Right kidney (tissue), 9 donors: ENCODE measurements at places on chromosomes 1 and 21.

DNA sequence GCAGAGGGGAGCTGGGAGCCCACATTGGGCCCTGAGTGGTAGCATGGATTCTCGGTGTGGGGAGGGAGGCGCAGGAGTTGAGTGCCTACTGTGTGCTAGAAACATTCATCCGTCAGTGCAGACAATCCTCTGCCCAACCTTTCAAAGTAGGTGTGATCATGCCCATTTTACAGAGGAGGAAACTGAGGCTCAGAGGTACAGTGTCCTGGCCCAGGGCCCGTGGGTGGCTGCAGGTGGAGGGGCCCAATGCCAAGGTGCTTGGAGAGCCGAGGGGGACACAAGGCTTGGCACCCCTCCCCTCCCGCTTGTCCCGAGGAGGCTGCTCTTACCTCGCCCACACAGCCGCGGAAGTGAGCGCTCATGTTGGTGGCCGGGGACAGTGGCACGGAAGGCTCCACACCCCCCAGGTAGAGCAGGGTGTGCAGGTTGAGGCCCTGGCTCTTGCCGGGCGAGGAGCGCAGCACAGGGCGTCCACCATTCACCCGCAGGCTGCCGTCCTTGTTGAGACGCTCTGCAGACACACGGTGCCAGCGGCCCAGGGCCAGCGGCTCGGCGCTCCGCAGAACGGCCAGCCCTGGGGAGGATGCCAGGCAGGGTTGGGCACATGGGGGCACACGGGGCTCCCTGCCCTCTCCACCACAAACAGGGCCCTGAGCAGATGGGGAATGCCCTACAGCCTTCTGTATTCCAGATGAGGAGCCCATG lies 16.6 kb downstream of the LDLRAD2 start:
- no peak for DNase-seq

- DNase-seq: no peak
Observed at GRCh38 chr1:22739648-22740385, 29.2 kb downstream of the EPHB2 start.

GRCh38 chr1:43069461-43070050 lies 102.5 kb downstream of the EBNA1BP2 start:
- no peak for DNase-seq

GRCh38 chr1:201310251-201310985 lies 27.1 kb downstream of the PKP1 start:
- no peak for DNase-seq

DNA sequence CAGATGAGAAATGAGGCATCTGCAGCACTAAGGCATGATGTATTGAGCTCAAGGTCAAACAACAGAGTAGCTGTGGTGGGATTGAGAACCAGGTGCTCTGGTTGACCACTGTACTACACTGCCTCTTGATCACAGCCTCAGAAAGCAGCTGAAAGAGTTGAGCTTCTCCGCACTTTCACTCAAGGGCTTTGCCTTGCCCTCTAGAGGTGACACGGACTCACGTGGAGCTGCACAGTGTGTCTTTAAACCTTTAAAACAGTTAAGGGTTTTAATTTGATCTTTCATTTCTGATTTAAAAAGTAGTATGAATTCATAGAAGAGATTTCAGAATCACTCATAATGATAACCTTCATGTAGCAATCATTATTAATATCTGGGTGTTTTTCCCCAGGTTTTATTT lies 132.5 kb downstream of the RWDD3 start:
- no peak for DNase-seq
